ENCODE measurements at places on chromosomes 16 and 17.
A peak's percentile ranks its signal among the peaks of the same experiment; 100 is the strongest.

DNA sequence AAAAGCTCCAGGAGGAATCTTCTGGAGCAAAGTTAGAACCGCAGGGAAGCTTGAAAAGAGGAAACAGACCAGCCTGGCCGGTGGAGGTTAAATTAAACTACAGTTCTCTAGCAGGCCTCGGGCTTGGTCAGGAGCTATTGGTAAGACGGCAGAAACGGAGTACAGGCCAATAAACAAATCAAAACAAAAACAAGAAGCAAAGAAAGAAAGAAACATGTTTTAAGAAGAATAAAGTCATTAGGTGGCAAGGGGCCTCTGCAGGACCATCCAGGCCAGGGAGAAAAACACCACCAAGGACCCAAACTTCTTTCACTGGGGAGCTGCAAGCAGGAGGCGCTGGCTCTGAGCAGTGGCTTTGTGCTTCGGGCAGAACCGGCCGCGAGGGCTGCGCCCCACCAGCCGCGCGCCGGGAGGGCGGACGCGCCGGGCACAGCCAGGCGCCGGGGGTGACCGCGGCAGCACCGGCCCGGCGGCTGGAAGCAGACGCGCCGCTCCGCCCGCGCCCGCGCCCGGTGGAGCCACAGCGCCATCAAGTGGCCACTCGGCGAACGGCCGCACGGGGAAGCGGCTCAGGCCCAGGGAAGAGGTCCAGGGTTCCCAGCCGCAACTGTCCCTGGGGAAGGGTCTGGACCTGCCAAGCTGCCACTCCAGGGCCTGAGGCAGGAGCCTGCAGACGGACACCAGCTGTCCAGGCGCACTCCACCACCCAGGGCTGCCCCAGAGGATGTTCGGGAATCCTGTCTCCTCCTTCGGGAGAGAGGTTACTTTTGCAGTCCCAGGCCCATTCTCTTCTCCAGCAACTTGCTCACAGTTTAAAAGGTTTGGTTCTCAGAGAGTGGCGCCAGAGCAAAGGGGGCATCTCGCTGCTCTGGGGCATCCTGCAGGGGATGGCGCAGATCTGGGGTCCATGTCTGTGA, 419.4 kb downstream of the SOX9 start:
- DNase-seq: peak; percentile 68

DNA sequence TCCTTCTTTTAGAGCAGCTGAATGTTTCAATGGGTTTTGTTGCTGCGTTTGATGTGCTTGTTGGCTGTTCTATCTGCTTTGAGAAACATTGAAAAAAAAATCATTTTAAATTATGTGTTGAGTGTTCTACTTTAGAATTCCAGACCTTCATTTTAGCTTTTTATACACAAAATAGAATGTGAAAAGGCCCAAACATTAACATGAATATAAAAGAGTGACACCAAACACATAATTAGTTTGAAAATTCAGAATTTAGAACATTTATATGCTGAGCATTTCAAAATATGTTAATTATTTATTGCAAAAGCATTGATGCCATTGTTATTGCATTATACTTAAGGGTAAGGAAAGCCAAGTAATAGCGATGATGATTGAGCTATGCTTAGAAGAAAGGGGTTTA, 2.9 kb downstream of the NFAT5 start:
- DNase-seq: no peak

GRCh38 chr17:63850401-63850800, 7.9 kb upstream of the SMARCD2 start:
- no peak for DNase-seq

GRCh38 chr16:85746460-85747215, 4.3 kb downstream of the C16orf74 start:
- DNase-seq: peak; percentile 62

DNA sequence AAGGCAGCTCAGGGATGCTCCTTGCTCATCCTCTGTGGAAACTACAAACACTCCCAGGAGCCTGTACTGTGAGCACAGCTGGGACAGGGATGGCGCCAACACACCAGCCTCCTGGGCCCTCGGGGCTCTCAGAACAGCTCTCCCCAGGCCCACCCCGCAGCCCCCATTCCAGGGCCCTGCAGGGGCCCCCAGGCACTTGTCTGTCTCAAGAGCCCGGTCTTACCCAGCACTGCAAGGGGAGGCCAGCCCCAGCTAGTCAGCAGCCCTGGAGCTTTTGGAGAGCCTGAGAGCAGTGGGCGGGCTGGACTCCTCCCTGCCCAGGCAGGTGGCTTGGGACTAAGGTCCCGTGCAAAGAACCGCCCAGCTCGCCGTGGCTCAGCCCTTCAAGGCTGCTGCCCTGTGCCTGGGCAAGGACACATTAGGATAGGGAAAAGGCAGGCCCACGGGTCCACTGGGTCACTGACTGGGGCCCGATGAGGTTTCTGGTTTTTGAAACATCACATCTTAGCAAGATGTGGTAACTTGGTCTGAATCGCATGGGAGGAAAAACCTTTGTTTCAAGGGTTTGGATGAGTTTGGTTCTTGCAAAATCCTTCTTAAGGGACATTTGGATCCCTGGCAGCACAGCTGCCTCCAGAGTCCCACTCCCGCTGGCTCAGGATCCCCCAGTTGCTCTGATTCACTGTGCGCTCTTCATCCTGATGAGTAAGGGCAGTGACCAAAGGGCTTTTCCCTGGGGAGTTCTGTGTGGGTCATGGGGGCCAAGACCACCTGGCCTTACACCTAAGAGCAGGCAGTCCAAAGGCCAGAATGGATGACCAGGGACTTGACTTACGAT, 2.8 kb downstream of the DNASE1L2 start:
- no peak for DNase-seq

DNA sequence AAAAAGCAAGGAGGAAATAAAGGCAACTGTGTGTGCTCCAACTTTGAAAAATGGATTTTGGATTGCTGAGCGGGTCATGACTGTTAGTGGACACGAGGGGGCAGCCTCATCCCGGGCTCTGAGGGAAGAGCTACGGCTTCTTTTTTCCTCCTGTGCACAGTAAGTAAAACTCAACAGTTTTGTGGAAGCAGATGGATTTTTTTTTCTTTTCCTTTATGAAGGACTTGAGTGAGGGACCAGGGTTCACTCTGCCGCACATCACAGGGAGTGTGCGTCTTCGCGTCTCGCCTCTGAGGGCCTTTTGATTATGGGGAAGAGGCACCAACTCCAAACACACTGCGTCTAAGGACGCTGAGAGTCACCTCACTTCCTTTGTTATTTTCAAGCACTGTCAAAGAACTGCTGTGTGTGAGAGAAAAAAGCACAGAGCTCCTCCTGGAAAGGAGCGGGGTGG, 80.3 kb upstream of the GOT2 start:
- peak; percentile 48 for DNase-seq

DNA sequence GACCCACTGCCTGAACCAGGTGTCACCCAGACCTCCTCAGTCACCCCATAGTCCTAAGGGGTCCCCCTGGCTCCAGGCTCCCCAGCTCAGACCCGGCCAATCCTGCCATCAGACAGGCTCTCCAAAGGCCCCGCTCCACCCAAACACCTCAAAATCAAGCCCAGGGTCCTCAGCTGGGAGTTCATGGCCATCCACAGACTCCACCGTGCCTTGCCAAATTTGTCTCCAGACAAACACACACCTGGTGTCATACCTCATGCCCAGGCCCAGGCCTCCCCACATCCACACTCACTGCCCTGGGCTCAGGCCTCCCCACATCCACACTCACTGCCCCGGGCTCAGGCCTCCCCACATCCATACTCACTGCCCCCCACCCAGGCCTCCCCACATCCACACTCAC, 12.5 kb downstream of the RPH3AL start:
- DNase-seq: no peak

DNA sequence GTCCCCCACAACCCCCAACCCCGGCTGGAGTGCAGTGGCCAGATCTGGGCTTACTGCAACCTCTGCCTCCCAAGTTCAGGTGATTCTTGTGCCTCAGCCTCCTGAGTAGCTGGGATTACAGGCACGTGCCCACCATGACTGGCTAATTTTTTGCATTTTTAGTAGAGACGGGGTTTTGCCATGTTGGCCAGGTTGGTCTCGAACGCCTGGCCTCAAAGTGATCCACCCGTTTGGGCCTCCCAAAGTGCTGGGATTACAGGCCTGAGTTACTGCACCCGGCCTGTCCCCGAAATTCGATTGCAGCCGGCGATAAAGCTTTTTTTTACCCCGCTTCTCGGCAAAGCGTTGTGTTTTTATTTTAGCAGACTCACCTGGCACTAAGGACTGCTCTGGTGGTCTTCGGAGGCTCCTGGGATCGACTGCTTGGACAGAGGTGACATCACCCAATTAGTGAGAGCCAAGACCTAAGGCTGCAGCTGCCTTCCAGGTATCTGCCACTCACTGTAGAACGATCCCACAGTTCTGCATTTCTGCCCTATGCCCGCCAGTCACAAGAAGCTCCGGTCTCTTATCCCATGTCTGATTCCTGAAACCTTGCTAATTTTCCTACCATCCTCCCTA, 82.2 kb upstream of the ARL4D start:
- no peak for DNase-seq

- no peak for DNase-seq
Observed at GRCh38 chr17:964876-965275, 14.7 kb downstream of the NXN start.

DNA sequence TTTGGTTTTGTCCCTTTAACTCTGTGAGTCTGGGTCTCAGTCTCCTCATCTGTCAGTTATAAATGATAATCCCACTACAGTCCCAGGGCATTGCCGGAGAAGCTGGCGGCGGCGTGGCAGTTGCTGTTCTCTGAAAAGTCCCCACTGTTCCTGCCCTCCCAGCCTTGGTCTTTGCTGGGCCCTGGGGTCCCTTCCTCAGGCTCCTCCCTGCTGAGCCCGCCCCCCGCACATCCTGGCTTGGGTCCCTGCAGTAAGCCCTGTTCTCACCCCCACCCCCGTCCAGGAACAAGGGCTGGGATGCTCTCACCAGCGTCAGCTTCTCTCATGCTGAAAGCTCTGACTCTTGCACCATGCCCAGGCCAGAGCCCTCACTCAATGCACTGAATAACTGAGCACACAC, 35.3 kb upstream of the PEMT start:
- DNase-seq: no peak

DNA sequence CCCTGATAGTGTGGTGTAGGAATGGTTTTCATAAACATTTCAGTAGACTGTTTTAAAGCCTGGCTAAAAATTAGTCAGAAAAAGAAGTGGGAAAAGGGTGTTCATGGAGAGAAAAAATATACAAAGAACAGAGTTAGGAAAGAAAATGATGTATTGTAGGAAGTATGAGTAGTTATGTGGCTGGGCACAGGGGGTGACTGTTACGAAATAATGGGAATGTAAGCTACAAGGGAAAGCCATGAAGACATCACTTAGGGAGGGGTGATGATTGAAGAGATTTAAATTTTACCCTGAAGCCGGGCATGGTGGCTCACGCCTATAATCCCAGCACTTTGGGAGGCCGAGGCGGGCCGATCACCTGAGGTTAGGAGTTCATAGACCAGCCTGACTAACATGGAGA, 55.3 kb downstream of the NUP88 start:
- peak; percentile 40 for DNase-seq

DNA sequence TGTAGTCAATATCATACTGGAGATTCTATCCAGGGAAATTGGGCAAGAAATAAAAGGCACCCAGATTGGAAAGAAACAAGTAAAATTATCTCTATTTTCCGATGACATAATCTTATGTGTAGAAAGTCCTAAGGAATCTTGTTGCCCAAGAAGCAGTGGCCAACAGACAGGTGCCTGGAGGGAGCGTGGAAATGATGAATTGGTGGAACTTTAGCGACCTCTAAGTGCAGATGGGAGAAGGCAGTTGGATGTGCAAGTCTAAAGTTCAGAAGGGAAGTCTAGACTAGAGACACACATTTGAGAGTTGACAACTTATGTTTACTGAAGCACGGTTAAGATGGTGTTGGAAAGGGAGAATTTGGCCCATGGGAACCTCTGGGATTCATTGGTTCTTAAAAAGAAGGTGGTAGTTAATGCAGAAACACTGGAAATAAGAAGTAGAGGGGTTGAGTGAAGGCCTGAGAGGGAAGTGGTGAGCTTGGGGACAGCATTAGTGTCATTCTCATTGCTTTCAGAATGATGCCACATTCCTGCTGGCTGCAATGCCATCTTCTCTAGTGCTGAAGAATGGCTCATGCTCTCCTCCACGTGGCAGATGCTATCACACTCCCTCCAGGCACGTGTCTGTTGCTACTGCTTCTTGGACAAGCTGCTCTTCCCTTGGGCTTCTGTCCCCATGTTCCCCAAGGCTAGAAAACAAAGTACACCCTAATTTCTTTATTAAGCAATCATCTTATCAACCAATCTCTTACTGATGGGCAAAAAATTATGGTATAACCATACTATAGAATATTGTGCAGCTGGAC, 24.0 kb downstream of the TAT start:
- no peak for DNase-seq

DNA sequence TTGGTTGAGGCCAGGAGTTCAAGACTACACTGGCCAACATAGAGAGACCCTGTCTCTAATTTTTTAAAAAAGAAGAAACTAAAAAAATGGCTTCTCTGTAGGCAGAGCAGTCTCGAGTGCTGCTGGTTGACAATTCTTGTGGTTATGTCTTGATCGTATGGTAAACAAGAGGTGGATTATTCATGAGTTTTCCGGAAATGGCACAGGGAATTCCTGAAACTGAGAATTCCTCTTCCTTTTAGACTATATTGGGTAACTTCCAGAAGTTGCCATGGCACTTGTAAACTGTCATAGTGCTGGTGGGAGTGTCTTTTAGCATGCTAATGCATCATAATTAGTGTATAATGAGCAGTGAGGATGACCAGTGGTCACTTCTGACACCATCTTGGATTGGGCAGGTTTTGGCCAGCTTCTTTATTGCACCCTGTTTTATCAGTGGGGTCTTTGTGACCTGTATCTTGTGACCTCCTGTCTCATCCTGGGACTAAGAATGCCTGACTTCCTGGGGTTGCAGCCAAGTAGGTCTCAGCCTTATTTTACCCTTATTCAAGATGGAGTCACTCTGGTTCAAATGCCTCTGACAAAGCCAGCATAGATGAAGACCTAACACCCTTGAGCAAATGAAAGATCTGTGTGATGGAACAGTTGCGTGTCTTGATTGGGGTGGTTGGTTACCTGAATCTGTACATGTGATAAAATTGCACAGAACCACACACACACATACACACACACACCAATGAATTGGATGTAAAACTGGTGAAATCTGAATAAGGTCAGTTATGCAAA, 30.2 kb downstream of the BMERB1 start:
- DNase-seq: no peak

- DNase-seq: no peak
Observed at GRCh38 chr17:82232322-82232820, 3.5 kb downstream of the SLC16A3 start.

DNA sequence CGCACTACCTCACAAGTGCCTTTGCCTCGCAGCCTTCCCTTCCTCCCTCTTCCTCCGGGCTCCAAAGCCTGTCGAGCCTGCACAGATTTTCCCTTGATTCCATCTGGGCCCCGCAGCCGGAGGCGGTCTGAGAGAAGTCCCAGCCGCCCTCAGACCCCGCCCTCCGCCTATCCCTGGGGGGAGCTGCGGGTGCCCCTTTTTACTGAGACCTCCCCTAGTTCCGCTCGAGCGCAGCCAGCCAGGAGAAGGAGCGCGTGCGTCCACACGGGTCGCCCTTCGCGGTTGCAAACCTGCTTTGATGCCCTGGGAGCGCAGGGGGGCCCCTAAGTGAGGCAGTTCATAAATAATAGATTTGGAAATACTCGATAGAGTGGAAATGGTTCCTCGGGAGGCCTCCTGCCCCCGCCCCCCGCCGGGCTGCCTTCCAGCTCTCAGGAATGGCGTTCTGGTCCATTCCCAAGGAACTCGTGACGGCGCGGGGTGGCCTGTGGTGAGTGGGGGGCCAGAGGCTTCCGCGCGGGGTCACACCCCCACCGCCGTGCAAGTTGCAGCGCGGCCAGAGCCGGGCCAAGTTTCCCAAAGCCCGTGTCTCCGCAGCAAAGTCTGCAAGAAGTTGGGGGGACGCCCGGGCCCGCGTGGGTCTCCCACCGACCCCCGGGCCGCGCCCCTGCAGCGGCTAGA, 610 bp downstream of the C16orf74 start:
- peak; percentile 55 for DNase-seq

GRCh38 chr17:38922538-38923297, 2.7 kb upstream of the LASP1NB start:
- peak; percentile 74 for DNase-seq

Measured in fibroblast of skin of right biceps (primary cell).